Activated naive CD4-positive, alpha-beta T cell treated with anti-CD3 and anti-CD28 coated beads for 36 hours (primary cell): ENCODE measurements at places on chromosomes 5 and 9. TPM values are rescaled to one million over a fixed set of nuclear protein-coding genes. Genes with fewer than 3 reads are reported as not detected.

ZNF462 gene
- total RNA-seq: 0.33 TPM

TUT7 gene
- 23.5 TPM for total RNA-seq

NUTM2F gene
- not detected for total RNA-seq

SPIN1 gene
- 21.4 TPM for total RNA-seq

- no peaks in the 10 kb centered on the region for H3K36me3 ChIP-seq
- no peak overlapping the region for H3K4me3 ChIP-seq
Observed at GRCh38 chr5:146313027-146313426, 25.6 kb upstream of the POU4F3 start.

DNA sequence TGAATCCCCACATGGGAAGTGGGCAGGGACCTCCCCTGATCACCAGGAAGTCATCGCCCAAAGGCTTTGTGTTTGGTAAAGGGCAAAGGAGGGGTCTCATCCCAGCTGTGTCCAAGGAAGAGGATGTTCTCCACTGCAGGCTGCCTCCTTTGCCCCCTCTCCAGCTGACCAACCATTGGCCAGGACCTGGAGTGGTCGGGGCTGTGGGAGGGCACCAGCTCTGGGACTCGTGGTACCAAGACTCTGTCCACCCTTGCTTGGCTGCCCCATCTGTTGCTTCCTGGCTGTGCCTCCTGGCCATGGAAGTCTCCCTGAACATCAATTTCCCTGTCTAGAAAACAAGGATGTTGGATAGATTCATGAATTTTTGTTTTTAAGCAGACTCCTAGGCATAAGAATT, 34.1 kb downstream of the COL15A1 start:
- no peaks in the 10 kb centered on the region for H3K4me1 ChIP-seq
- H3K27me3 ChIP-seq: peaks cover 5% of the 10 kb centered on the region
- H3K36me3 ChIP-seq: no peaks in the 10 kb centered on the region
- no peak overlapping the region for H3K4me3 ChIP-seq
- H3K27ac ChIP-seq: no peak overlapping the region

GRCh38 chr9:121992571-121993212, 100.4 kb downstream of the TTLL11 start:
- H3K27ac ChIP-seq: no peak overlapping the region
- no peak overlapping the region for H3K4me3 ChIP-seq
- no peaks in the 10 kb centered on the region for H3K27me3 ChIP-seq
- DNase-seq: peak; percentile 53
- H3K36me3 ChIP-seq: peaks cover 2% of the 10 kb centered on the region
- no peaks in the 10 kb centered on the region for H3K4me1 ChIP-seq

GRCh38 chr5:98927989-98928872, 576 bp downstream of the CHD1 start:
- peaks cover 27% of the 10 kb centered on the region for H3K36me3 ChIP-seq
- H3K4me1 ChIP-seq: peaks cover 57% of the 10 kb centered on the region
- peak overlapping the region; percentile 100 for H3K27ac ChIP-seq
- DNase-seq: peak; percentile 47
- H3K4me3 ChIP-seq: peak overlapping the region; percentile 93
- no peaks in the 10 kb centered on the region for H3K27me3 ChIP-seq

- peaks cover 16% of the 10 kb centered on the region for H3K27me3 ChIP-seq
- no peaks in the 10 kb centered on the region for H3K4me1 ChIP-seq
- H3K36me3 ChIP-seq: no peaks in the 10 kb centered on the region
- H3K4me3 ChIP-seq: no peak overlapping the region
Observed at GRCh38 chr9:120259100-120259499, 320.9 kb downstream of the CDK5RAP2 start.

- no peaks in the 10 kb centered on the region for H3K36me3 ChIP-seq
- H3K27me3 ChIP-seq: peaks cover 6% of the 10 kb centered on the region
- no peak overlapping the region for H3K27ac ChIP-seq
- no peaks in the 10 kb centered on the region for H3K4me1 ChIP-seq
Observed at GRCh38 chr9:26753971-26754370, 138.6 kb downstream of the CAAP1 start.

DNA sequence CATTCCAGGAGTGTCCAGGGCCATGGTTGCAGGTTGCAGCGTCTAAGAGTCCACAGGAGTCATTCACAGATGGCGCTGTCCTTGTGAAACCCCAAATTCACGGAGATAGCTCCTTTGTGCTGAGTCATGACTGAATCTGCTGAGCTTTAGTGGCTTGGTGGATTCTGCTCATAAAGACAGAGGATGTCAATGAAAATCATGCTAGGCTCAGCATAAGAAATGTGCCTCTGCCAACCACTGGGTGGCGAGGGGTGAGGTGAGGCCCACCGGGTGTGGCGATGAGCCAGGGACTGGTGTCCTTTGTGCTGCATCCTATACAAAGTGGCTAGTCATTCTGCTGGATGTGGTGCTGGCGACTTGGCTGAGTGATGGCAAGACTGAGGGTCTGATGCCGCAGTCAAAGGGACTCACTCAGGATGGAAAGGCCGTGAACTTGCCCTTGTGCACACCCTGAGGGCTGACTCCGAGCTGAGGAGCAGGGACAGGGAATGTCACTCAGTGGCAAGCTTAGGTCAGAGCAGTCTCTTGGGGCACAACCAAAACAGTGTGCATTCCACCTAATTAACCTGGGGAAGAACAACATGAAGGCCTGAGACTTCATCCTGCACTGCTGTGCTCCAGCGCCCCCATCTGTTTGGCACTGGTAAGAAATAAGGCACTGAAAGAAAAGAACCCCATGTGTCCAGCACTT, 71.5 kb downstream of the DAP start:
- peaks cover 12% of the 10 kb centered on the region for H3K36me3 ChIP-seq
- peak; percentile 57 for DNase-seq
- H3K4me3 ChIP-seq: no peak overlapping the region
- no peaks in the 10 kb centered on the region for H3K4me1 ChIP-seq
- H3K27ac ChIP-seq: no peak overlapping the region

DNA sequence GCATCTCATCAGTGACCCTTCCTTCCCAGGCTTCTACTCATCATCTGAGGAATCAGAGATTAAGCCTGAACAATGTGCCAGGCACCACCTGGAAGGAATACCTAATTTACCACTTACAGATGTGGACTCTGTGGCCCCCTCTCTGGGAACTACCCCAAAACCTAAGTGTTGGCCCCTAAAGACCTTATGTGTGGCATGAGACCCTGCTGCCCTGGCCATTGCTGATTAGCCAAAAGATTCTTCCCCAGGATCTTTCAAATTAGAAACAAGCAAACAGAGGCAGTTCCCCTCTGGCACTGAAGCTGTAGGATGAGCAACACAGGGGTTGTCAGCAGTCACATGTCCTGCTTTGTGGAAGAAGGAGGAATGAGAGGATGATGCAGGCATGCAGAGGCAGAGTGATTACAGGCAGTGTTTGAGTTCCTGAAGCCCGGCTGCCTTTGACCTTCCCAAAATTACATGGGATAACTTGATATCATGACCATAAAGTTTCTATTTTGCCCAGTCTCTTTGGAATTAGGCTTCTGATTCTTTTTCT, 10.6 kb downstream of the SPINK4 start:
- no peak for DNase-seq
- H3K27me3 ChIP-seq: no peaks in the 10 kb centered on the region
- H3K27ac ChIP-seq: no peak overlapping the region
- H3K4me1 ChIP-seq: no peaks in the 10 kb centered on the region

GRCh38 chr5:122978644-122979297, 57.8 kb downstream of the PPIC start:
- H3K4me1 ChIP-seq: no peaks in the 10 kb centered on the region
- H3K4me3 ChIP-seq: no peak overlapping the region
- no peaks in the 10 kb centered on the region for H3K36me3 ChIP-seq
- H3K27ac ChIP-seq: no peak overlapping the region
- DNase-seq: no peak

GRCh38 chr5:76365561-76365960, 37.5 kb upstream of the IQGAP2 start:
- no peaks in the 10 kb centered on the region for H3K36me3 ChIP-seq
- H3K27ac ChIP-seq: no peak overlapping the region

DNA sequence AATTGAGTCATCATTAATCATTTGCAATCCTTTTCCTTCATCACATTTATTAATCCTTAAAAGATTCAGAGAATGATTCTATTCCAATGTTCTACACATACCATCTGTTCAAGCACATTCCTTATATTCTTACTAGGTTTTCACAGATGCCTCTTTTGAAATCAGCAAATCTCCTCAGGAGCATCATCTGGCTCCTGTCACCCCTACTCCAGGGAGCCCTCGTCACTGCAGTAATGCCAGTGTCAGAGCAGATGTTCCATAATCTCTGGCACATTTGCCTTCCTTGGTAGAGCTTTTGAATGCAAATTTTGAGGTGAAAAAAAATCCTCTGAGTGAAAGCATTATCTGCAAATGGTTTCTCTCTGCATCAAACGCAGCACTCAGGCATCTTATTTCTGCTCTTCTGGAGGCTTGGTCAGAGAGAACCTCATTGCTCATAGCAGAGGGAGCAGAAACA, 7.6 kb upstream of the KCNV2 start:
- no peak overlapping the region for H3K4me3 ChIP-seq
- DNase-seq: no peak
- no peak overlapping the region for H3K27ac ChIP-seq
- no peaks in the 10 kb centered on the region for H3K4me1 ChIP-seq

- H3K27me3 ChIP-seq: no peaks in the 10 kb centered on the region
- DNase-seq: no peak
- peak overlapping the region; percentile 15 for H3K27ac ChIP-seq
Observed at GRCh38 chr9:132381966-132382541, 24.6 kb downstream of the TTF1 start.

DNA sequence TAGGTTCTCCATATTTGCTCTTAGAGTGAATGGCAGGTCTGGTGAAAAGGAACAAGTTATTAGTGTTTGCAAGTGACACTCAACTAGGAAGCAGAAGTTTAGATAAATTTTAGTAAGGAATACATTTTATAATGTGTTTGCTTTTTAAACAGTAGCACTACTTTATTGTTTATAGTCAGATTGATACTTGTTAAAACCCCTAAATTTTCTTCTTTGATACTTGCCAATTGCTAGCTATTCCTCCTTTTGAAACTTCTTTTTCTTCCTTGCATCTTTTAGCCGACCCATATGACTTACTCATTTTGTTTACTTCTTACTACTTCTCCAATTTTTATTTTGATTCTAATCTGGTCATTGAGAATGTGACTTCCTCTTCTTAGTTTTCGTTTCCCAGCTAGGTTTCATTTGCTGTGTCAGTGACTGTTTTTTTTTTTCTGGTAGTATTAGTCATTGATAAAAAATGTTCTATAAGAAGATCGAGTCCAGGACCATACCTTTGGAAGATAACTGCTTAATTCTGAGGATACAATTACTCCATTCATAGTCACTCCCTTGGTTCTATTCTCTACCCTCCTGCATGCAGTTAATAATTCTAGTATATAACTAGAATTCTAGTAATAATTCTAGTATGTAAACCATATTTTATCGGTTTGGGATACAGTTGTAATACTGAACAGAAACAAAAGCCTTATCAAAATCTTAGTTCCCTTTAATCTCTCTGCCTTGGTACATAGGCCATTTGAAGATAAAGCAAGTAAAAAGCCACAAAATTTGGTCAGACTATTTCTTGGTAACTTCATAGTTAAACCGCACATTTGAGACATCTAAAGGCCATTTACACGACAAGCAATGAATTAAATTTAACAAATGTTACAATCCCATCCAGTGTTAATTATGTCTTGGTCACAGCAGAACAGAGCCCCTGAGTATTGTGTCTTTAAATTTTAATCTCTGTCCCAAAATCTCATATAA, 2.8 kb upstream of the RICTOR start:
- H3K27ac ChIP-seq: peak overlapping the region; percentile 38
- H3K27me3 ChIP-seq: peaks cover 26% of the 10 kb centered on the region
- peaks cover 22% of the 10 kb centered on the region for H3K4me1 ChIP-seq
- H3K36me3 ChIP-seq: peaks cover 2% of the 10 kb centered on the region
- DNase-seq: no peak
